Activated naive CD8-positive, alpha-beta T cell treated with anti-CD3 and anti-CD28 coated beads for 36 hours (primary cell): ENCODE measurements at places on chromosomes 5 and 9. TPM values are rescaled to one million over a fixed set of nuclear protein-coding genes. Genes with fewer than 3 reads are reported as not detected.

Gene ZBED3
- total RNA-seq = 6.3 TPM

Gene ANKDD1B
- total RNA-seq = not detected

Gene CDC20B
- not detected for total RNA-seq

Gene PAM
- 54.0 TPM for total RNA-seq
